ENCODE measurements at places on chromosomes 11 and 22.

GRCh38 chr11:501683-502287 lies 5.3 kb downstream of the RNH1 start:
- DNase-seq: no peak

GRCh38 chr11:96878299-96879051 lies 488.7 kb downstream of the JRKL start:
- no peak for DNase-seq

DNA sequence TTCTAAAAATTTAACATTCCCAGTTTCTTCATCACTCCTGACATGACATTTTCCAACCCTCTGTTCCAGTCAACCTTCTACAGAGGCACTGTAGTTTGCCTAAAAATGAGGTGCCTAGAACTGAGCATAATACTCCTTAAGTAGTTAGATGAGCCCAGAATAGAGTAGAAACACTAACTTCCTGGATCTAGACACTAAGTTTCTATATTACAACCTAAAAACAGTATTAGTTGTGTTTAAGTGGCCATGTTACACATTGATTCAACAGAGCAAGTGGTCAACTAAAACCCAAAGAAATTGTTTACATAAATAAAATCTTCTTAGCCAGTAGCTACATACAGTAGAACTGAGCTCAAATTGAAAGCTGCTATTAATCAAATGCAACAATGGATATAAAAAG lies 1.3 kb downstream of the HPS5 start:
- DNase-seq: no peak

- no peak for DNase-seq
Observed at GRCh38 chr11:64870176-64870892, 8.1 kb downstream of the EHD1 start.

GRCh38 chr11:28877340-28877739 lies 769.2 kb downstream of the METTL15 start:
- no peak for DNase-seq

- DNase-seq: peak; percentile 37
Observed at GRCh38 chr11:113457784-113458183, 17.4 kb downstream of the DRD2 start.

Measured in NCI-H1436 (cell line).